Frontal cortex (tissue), 4 donors: ENCODE measurements at places on chromosomes 5 and 9. TPM values are rescaled to one million over a fixed set of nuclear protein-coding genes. Genes with fewer than 3 reads are reported as not detected.

The SLC6A7 gene
- 2.9 TPM for total RNA-seq

DNA sequence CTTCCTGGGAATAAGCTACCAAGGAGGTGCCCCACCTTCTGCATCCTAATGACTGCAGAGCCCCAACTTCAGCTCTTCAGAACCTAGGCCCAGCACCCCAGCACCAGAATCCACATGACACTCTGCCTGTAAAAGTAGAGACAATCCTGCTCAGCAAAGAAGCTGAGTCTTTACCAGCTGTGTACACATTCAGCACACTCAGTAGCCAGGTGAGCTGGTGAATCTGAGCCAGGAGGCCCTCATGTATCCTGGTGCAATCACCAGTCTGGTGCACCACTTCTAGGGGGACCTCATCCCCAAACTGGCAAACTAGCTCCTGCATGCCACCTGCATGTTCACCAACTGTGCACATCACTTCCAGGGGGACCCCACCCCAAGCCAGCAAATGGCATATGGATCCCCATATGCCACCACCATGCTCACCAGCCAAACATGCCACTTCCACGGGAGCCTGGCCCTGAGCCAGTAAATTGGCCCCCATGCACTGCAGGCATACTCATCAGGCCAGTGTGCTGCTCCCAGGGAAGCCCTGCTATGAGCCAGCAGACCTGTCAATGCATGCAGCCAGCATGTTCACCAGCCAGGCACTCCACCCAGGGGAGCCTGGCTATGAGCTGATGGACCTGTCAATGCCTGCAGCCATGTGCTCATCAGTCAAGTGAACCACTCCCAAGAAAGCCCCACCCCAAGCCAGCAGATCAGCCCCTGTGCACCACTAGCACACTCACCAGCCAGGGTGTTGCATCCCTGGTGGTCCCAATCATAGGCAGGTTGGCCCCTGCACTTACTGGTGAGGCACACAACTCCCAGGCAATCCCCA is 15.6 kb upstream of the BTNL9 start:
- DNase-seq = no peak

DNA sequence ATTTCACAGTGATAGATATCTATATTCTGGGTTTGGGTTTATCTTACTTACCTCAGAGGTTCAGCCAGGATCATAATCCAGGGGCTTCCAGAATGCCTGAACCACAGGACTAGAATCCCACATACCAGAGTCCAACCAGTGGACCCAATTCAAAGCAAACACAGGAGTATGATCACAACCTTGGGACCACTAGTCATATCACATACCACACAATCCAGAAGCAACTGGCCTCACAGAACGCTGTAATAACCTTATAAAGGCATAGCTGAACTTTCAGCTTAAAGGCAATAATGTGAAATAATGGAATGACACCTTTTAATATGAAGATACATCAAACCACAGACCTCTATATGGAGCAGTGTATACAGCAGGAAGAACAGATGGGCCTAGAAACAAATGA is 25.3 kb downstream of the RAPGEF6 start:
- no peak for DNase-seq

The FYB1 gene
- total RNA-seq = 1.6 TPM

DNA sequence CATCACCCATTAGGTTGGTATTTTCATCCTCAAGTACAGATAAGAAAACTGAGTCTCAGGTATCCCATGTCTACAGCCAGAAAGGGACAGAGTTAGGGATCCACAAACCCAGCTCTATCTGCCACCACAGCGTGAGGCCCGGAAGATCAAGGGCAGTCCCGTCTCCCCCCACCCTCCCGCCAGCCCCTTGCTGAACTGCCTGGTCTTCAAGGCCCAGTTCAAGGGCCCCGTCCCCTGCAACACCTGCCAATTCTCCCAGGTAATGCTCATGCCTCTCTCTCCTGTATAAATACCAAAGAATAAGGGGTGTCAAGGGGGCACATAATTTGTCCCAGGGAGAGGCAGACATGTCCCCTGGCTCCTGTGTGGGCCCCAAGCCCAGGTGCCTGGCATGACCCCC is 50.7 kb downstream of the AK8 start:
- DNase-seq = no peak

DNA sequence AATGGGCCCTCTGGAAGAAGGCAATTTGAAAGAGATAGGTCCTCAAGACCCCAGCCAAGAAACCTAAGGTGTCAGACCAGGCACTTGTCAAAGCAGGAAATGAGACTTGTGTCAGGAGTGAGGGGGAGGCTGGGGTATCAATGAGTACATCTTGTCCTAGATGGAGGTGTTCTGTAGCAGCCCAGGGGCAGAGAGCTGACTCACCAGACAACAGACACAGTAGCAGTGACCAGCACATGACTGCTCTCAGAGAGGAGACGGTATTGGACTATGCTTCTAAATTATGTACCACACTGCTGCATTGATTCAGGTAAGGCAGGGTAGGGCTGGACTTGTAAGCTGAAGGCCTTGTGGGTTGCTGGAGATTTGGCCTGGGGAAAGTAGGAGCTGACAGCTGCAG is 551.2 kb upstream of the KLF4 start:
- no peak for DNase-seq

DNA sequence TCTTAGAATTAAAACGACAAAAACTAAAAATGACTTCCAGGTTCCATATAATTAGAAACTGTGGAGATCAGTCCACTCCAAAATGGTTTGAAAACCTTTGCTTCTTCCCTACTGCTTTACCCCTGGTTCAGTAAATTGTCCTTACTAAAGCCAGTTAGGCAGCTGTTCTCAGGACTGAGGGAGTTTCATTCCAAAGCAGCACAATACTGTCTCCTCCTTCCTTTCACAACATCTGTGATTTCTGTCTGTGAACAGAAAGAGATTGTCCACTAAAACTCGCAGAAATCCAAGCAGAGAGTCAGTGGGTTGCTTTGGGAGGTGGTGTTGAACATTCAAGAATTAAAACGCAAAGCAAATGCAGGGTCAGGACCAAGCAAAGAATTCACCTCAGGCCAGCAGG is 740.8 kb upstream of the ZNF608 start:
- DNase-seq = no peak

The SOX30 gene
- total RNA-seq = under 0.01 TPM

- DNase-seq = peak; percentile 61
Measured at GRCh38 chr9:127612939-127613582, 984 bp downstream of the STXBP1 start.

DNA sequence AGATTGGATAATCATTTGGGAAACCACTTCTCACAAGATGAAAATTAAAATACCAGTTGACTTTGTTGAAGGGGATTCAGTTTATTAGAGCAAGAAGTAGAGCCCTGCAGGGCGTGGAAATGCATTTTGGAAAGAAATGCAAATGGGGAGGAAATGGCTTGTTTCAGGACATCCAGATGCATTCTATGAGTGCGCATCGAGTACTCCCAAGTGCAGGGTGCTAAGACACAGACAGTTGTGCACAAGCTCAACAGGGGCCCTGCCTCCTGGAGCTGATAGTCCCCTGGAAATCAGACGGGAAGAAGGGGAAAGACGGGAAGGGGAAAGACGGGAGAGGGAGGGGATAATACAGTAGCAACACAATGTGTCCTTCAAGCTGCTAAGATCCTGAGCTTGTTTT is 64.0 kb downstream of the NSUN2 start:
- DNase-seq = no peak

- DNase-seq = no peak
Measured at GRCh38 chr9:77128125-77128789, 49.1 kb upstream of the VPS13A start.

DNA sequence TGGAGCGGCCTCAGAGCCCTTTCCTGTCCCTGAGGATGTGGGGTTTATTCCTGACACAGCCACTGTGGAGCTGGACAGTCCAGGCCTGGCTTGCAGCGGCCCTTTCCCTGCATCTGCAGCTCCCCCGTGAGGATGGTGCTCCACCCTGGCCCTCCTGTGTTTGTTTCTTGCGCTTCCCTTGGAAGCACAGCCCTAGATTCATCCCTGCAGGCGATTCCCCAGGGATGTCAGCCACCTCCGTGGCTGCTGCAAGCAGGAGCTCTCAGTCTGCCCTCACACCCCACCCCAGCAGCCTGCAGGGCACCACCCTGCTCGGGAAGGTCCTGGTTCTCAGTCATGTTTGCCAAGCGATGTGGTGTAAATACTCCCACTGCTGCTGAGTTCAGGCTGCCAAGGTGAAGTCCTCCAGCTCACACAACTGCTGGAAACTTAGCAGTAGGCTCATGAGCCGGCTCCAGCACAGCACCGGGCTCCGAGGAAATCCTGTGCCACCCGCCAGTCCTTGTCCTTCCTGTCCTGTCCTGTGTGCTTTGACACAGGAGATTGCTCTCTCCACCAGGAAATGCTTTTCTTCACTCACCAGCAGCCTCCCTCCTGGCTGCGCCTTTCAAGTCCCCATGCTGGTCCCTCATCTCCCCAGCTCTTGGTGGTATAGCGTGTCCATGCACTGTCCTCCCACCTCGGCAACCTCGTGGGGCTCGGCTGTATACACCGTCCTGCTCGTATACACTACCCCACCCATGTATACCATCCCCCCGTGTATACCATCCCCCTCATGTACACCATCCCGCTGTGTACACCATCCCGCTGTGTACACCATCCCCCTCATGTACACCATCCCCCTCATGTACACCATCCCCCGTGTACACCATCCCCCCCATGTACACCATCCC is 16.2 kb downstream of the ROPN1L start:
- no peak for DNase-seq

GRCh38 chr9:129335464-129336129 is 157.5 kb upstream of the IER5L start:
- no peak for DNase-seq

DNA sequence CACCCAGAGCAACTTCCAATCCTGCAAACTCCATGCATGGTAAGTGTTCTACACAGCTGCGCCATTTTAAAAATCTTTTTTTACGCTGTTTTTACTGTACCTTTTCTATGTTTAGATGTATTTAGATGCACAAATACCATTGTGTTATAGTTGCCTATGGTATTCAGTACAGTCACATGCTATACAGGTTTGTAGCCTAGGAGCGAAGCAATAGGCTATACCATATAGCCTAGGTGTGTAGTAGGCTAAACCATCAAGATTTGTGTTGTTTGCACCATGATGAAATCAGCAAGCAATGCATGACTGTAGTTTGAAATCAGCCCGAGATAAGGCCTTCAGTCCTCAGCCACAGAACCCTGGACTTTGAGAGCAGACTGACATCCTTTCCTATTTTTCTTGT is 101.2 kb downstream of the LIX1 start:
- no peak for DNase-seq

DNA sequence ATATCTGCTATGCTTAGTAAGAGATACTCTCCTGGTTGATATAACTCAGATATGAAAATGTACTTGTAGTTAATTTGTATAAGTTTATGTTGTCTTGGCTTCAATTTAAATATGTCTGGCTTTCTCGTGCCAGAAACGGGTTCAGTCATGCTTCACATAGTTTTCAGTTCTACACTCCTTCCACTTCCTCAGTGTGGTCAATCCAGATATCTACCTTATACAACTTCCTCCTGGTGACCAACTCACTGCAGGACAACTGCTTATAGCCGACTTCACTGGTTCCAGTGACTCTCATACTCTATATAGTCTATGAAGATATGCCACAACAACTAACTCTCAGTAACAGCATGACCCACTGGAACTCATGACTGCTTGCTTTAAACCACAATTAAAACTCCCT is 690.4 kb downstream of the SLCO4C1 start:
- DNase-seq = no peak

- DNase-seq = no peak
Measured at GRCh38 chr5:112965733-112966306, 10.8 kb upstream of the DCP2 start.

GRCh38 chr5:174167080-174167910 is 121.8 kb downstream of the NSG2 start:
- no peak for DNase-seq

- no peak for DNase-seq
Measured at GRCh38 chr5:6218116-6218515, 160.2 kb downstream of the MED10 start.

DNA sequence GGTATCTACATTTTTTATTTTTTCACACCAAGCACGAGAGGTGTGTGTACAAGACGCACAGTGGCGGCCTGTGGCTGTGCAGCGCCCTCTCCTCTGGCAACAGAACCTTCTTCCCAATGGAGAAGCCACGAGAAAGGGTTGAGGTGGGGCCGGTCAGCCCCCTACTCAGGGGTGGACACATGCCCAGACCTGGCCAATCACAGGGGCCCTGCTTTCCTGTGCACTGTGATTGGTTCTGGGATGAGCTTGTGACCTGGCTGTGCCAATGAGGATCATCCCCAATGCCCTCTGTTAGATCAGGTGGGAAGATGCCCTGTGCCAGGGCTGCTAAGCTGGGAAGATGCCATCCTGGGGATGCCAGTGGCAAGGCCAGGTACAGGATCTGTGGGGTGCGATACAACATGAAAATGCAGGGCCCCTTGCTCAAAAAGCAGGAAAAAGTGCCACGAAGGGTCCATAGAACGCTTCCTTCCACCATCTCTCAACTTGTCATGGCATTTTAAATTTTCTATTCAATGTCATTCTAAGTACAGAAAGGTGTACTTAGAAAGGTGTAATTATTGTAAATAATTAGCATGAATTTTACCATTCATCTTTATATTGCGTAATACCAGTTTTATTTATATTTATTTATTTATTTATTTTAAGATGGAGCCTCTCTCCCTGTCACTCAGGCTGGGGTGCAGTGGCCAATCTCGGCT is 15.4 kb downstream of the IER5L start:
- no peak for DNase-seq

The SIL1 gene
- total RNA-seq = 9.4 TPM

DNA sequence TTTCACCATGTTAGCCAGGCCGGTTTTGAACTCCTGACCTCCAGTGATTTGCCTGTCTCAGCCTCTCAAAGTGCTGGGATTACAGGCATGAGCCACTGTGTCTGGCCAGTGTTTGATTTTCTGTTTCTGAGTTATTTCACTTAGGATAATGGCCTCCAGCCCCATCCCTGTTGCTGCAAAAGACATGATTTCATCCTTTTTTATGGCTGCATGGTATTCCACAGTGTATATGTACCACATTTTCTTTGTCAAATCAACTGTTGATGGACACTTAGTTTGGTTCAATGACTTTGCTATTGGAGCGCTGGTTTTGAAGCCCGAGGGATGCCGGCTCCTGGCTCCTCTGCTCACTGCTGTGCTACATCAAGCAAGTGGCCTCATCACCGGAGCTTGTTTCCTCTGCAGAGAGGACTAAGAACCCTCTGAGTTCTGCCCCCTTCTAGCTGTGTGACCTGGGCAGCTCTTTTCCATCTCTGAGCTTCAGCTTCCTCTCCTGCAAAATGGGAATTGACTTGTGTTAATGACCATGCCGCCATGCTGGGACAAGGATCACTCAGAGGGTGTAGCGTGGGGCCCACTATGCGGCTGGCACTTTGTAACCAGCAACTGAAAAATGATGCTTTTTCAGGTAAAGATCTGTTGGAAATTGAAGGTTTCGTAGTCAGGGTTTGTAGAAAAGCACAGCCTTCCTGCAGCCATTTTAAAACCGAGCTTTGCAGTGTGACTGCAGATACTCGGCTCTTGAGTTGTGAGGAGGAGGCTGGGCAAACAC is 4.6 kb upstream of the NEURL1B start:
- DNase-seq = no peak
